Vagina (tissue), 2 donors: ENCODE measurements at places on chromosomes 16 and 17.

- H3K27me3 ChIP-seq = no peaks in the 10 kb centered on the region
- H3K4me1 ChIP-seq = peaks cover 23% of the 10 kb centered on the region
- peak overlapping the region; percentile 14 for H3K4me3 ChIP-seq
- peak overlapping the region; percentile 27 for H3K27ac ChIP-seq
- H3K36me3 ChIP-seq = no peaks in the 10 kb centered on the region
Observed at GRCh38 chr17:69501591-69502468, 87.3 kb downstream of the MAP2K6 start.

- H3K4me3 ChIP-seq = no peak overlapping the region
- no peaks in the 10 kb centered on the region for H3K27me3 ChIP-seq
- H3K4me1 ChIP-seq = no peaks in the 10 kb centered on the region
- H3K27ac ChIP-seq = no peak overlapping the region
- no peak for DNase-seq
Observed at GRCh38 chr17:46890638-46891037, 32.3 kb upstream of the GOSR2 start.

DNA sequence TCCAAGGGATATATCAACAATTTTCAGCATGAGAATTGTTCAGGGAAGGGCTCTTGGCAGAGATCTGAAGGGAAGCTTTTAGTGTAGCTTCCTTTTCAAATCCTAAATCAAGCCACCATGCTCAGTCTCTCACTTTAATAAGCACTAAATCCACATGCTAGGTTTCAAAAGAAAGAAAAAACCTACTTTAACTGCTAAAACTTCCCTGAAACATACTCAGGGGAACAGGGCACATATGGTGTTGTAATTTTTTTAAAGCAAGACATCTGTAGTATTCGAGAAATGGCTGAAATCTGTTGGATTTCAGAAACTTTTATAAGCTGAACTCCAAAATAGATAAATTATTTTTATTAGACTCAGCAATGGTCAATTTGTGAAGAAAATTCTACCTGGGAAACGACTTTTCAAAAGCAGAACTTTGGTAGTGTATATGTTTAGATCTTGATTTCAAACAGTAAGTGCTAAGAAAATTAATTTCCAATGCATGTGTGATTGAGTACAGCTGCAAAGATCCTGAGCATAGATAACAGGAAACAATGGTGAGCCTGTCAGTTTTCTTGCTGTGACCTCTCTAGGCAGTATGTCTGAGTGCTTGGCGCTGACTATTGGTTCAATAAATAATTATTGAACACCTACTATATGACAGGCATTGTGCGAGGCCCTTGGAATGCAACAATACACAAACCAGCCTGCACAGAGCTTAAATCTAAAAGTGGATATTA, 804.5 kb upstream of the SOX9 start:
- H3K36me3 ChIP-seq = no peaks in the 10 kb centered on the region
- DNase-seq = no peak
- H3K4me1 ChIP-seq = no peaks in the 10 kb centered on the region
- H3K27ac ChIP-seq = no peak overlapping the region
- H3K4me3 ChIP-seq = no peak overlapping the region
- no peaks in the 10 kb centered on the region for H3K27me3 ChIP-seq

DNA sequence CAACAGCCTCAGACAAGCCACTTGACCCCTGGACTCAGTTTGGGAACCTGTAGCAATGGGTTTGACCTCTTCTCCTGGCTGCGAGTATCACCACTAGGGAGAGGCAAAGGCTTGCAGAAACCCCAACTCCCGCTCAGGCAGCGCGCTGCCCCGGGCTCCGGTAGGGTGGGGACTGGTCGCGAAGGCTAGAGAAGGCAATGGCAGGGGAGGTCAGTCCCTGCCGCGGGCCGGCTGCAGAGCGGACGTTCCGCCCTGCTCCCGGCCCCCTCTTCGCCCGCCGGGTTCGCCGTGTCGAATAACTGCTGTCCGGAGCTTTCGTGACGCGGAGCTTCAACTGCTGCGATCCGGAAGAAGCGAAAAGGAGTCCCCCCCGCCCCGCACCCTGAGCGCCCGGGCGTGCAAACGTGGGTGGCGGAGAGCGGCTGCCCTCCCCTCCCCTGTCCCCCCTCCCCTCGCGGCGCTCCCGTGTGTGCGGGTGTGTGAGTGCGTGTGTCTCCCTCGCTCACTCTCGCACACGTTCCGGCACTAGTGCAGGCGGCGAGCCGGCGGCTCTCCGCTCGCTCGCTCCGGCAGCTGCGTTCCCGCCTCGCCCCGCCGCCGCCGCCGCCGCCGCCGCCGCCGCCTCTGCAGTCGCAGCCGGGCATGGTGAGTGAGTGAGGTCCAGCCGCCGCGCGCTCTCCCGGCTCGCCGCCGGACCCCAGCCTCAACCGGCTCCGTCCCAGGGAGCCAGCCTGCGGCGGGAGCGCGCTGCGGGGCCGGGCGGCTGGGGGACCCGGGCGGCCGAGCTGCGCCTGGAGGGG, 772 bp upstream of the SHISA6 start:
- peak overlapping the region; percentile 66 for H3K4me3 ChIP-seq
- peak overlapping the region; percentile 36 for H3K27ac ChIP-seq
- no peaks in the 10 kb centered on the region for H3K27me3 ChIP-seq

DNA sequence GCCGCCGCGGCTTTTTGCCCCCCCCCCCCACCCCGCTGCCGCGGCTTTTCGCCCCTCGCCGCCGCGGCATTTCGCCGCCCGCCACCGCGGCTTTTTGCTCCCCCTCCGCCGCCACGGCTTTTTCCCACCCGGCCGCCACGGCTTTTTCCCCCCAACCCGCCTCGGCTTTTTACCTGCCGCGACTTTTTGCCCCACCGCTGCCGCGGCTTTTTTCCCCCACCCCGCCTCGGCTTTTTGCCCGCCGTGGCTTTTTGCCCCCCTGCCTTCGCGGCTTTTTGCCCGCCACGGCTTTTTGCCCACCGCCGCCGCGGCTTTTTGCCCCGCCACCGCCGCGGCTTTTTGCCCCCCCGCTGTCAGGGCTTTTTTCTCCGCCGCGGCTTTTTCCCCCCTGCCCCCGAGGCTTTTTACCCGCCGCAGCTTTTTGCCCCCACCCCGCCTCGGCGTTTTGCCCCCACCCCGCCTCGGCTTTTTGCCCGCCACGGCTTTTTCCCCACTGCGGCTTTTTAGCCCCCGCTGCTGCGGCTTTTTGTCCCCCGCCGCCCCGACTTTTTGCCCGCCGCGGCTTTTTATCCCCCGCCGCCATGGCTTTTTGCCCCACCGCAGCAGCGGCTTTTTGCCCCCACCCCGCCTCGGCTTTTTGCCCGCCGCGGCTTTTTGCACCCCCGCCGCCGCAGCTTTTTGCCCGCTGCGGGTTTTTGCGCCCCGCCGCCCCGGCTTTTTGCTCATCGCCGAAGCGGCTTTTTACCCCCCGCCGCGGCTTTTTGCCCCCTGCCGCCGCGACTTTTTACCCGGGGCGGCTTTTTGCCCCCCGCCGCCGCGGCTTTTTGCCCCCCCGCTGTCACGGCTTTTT, 527.8 kb upstream of the WSB1 start:
- H3K27ac ChIP-seq = no peak overlapping the region
- no peaks in the 10 kb centered on the region for H3K27me3 ChIP-seq
- no peak for DNase-seq
- no peaks in the 10 kb centered on the region for H3K36me3 ChIP-seq

GRCh38 chr17:52515927-52516326, 357.4 kb upstream of the CA10 start:
- no peaks in the 10 kb centered on the region for H3K36me3 ChIP-seq
- no peaks in the 10 kb centered on the region for H3K27me3 ChIP-seq
- no peaks in the 10 kb centered on the region for H3K4me1 ChIP-seq

GRCh38 chr16:56211435-56211981, 20.2 kb downstream of the GNAO1 start:
- no peak for DNase-seq
- H3K27ac ChIP-seq = peak overlapping the region; percentile 16
- H3K27me3 ChIP-seq = no peaks in the 10 kb centered on the region
- H3K4me3 ChIP-seq = no peak overlapping the region
- H3K4me1 ChIP-seq = peaks cover 16% of the 10 kb centered on the region
